CD4-positive, alpha-beta T cell treated with Interleukin-4 for 4 hours (primary cell): ENCODE measurements at places on chromosomes 7 and 10.
A peak's percentile ranks its signal among the peaks of the same experiment; 100 is the strongest.

- DNase-seq: no peak
Observed at GRCh38 chr7:56046721-56047445, 4.4 kb downstream of the PSPH start.

- no peak for DNase-seq
Observed at GRCh38 chr10:102285133-102285532, 39.8 kb downstream of the GBF1 start.

DNA sequence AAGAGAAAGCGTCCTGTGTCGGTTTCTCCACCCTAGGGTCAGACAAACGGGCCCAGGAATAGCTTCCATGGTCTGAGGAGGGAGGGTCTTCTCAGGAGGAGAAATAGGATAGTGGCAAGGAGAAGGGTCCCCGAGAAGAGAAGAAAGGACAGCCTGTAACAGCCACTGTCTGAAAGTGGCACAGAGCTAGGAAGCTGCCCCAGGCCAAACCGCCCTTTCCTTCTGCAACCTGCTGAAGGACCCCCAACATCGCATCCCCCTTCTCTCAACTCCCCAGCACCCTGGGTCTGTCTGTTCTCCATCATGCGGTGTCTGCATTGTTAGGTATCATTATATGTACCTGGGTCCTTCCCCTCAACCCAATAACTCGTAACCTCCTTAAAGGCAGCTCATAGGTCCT is 47.1 kb downstream of the COL17A1 start:
- DNase-seq: no peak

- DNase-seq: no peak
Observed at GRCh38 chr7:110386006-110386405, 704.9 kb upstream of the LRRN3 start.

DNA sequence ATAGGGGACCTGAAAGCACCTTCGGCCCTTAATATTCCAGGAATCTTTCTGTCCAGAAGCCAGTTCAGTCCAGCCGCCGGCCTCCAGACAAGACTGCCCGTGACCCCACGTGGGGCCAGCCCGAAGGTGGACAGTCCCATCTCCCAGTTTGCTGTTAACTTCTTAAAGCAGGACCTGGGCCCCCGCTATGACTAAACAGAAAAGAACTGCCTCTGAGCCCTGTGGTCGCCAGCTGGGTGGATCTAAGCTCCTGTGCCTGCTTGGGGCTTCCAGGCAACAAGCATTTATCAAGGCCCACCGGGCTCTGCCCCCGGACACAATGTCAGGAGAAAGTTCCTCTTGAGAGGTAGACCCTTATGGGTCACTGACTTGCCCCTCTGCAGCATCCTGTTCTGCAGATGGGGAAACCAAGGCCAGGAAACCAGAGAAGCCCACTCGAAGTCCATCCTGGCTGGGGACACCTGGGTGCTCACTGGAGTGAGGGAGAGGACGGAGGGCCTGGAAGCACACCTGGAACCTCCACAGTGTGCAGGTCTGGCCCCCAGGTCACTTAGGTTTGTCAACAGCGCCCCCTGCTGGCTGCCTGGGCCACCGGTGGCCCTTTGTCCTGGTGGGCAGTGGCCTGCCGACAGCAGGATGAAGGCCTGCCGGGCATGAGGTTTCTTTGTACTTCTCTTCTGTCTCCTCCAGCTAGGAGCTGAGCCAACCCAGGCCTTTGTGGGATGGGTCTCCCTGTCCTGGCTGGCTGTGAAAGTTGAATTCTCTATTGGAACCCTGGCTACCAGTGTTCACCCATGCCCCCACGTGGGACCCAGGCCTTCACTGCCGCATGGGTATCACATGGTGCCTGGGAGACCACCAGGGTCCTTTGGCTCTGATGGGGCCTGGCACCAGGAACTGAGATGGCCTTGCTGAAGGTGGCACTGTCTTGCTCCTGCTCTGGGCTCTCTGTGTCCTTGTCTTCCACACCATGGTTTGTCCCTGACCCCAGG is 128.0 kb downstream of the ZMIZ1 start:
- DNase-seq: peak; percentile 61

DNA sequence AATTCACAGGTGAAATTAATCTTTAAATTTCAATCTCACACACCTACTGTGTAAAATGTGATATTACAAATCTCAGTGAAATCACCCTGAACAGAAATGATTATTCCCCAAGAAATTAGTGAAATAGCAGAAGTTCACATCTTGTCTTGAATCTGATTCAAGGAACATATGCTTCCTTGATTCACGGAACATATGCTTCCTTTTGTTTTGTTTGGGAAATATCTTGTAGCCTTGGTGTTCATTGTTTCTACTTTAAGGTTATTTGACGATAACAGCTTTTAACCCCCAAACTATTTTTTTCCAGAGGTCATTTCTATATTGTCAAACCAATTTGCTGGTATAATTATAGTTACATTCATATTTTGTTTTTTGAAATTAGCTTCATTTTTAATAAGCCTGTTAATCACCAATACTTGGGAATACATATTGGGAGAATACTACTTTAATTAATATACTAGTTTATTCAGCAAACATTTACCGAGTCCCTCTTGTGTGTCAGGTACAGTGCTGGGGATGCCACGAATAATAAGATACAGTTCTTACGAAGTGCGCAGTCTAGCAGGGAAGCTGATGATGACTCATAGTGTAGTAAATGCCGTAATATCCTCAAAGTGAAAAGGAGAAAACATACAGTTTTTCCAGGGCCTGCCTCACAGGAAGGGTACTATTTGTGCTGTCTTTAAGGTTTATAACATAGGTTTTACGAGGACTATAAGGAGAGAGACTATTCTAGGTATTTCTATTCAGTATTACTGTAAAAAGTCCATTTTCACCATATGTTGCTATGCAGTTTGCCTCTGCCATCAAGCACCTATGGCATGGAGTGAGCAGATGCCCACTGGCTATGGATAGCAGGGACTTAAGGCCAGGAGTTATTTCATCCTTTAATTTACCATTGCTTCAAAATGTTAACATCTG is 32.5 kb downstream of the PRKAR2B start:
- no peak for DNase-seq

GRCh38 chr10:110783509-110784107 is 88.1 kb upstream of the PDCD4 start:
- peak; percentile 63 for DNase-seq

- DNase-seq: no peak
Observed at GRCh38 chr10:88347022-88347421, 236.1 kb downstream of the RNLS start.

- DNase-seq: no peak
Observed at GRCh38 chr10:119209736-119210355, 2.5 kb downstream of the GRK5 start.

DNA sequence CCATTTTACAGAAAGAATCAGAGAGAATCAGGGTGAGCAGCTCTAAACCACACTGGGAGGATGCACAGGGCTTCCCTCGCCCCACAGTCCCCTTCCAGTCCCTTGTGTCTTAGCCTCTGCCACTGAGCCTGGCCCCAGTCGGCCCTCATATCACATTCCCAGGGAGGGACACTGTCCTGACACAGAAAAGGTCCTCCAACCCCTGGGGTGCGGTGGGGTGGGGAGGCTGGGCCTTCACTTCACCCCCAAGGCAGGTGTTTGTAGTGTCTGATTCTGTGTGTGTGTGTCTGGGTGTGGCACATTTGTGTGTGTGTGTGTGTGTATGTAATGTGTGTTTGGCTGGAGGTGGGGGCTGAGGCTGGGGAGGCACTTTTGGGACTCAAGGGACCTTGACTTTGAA is 1.8 kb upstream of the KCP start:
- DNase-seq: no peak

- no peak for DNase-seq
Observed at GRCh38 chr10:113965077-113965476, 78.6 kb upstream of the ADRB1 start.

- no peak for DNase-seq
Observed at GRCh38 chr10:34723750-34724149, 91.3 kb downstream of the PARD3 start.

DNA sequence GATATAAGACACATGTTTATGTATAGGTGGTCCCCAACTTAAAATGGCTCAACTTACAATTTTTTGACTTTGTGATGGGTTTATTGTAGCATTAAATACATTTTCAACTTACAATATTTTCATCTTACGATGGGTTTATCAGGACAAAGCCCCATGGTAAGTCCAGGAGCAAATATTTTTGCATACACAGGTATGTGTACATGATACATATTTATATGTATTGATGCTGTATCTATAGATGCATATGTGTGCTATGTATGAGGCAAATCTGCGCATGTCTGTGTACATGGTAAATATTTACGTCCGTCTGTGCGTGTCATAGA is 664 bp upstream of the UBE3C start:
- DNase-seq: no peak

- DNase-seq: no peak
Observed at GRCh38 chr10:64708884-64709681, 1187.9 kb downstream of the REEP3 start.

DNA sequence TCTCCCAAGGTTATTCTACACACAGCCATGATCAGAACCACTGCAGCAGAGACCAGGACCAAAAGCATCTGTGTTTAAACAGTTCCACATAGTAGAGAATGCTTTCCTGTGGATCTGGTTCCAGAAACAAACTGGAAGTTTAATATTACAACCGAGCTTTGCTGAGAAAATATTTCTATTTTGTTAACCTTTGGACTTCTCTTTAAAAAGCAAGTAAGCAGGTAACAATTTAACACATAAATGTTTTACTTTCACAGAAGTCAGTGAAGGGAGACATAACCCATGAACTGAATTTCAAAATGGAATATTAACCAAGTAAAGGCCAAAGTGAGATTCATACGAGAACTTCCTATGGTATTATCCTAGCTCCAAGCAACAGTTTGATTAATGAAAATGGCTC is 98.6 kb upstream of the PHYHIPL start:
- DNase-seq: no peak

GRCh38 chr7:87658553-87658952 is 30.4 kb downstream of the RUNDC3B start:
- DNase-seq: no peak

DNA sequence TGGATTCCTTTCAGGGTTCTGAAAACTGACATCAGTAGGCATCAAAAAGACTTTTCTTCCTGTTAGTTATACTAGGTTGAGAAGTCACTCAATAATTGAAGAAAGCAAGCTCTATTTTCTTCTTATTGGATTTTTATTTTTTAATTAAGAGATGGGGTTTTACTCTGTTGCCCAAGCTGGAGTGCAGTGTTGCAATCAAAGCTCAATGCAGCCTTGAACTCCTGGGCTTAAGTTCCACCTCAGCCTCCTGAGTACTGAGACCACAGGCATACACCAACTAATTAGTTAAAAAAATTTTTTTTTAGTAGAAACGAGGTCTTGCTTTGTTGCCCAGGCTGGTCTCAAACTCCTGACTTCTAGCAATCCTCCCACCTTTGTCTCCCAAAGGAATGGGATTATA is 28.0 kb downstream of the PIP4K2A start:
- DNase-seq: no peak

DNA sequence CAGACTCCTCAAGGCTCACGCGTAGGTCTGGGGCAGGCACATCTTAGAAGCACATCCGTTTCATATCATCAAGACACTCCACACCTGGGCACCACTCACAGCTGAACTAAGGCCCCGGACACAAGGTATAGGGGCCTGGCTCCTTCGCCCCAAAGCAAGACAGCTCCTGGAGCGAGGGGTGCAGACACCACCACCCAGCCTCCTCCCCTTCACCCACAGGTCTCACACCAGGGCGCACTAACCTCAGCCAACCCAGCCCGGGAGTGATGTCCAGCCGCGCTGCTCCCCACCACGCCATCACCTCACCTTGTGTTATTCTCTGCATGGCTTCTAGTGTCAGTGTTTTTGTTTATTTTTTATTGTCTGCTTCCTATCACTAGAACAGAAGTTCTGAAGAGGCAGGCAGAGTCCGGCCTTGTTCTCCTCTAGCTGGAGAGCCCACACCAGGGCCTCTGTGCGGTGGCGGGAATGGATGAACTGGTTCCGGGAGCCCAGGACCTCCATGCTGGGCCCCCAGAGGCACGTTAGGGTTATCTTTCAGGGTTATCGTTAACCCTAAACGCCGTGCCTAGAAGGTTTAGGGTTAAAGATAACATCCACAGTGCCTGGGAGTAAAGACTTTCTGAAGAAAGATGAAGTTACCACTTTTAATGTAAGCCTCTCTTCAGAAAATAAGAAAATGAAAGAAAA is 21.8 kb downstream of the BRI3 start:
- DNase-seq: no peak

GRCh38 chr7:136324073-136324704 is 347.0 kb upstream of the MTPN start:
- no peak for DNase-seq

- DNase-seq: no peak
Observed at GRCh38 chr10:50392966-50393718, 141.8 kb upstream of the ASAH2 start.

GRCh38 chr10:30850776-30851175 is 180.9 kb downstream of the ZNF438 start:
- DNase-seq: no peak

GRCh38 chr7:113968713-113969112 is 49.9 kb upstream of the PPP1R3A start:
- no peak for DNase-seq

GRCh38 chr10:86391986-86392722 is 25.6 kb upstream of the GRID1 start:
- no peak for DNase-seq

DNA sequence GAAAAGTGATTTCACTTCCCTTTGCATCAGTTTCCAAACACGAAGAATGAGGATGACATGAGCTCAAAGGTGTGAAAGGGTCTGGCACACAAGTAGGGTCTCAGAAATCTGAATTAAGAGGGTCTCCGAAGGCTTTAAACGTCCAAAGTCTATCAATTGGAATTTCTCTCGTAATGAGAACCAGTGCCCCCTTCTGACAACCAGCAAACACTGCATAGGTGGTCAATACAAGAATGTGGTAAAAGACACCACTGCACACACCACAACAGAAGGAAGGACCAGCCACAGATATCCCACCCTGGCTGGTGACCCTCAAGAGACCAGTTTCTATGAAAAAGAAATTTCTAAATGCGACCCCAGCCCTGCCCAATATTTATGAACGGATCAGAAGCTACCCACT is 78.1 kb downstream of the CALN1 start:
- no peak for DNase-seq

GRCh38 chr10:100749059-100749308 is 3.6 kb downstream of the PAX2 start:
- DNase-seq: no peak

DNA sequence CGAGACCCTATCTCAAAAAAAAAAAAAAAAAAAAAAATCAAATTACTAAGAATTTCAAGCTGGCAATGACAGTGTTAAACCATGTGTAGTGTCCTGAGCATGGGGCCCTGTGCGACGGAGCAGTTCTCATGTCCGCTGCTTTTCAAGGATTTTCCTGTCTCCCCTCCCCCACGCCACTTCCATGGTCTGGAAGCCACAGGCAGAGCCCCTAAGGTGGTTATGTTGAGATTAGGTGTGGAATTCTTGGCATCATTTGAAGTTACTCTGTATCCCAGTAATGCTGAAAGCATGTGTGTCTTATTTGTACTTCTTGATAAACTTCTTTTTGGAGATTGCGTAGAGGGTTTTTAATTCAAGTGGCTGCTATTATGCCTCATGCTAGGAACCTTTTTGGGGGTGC is 65.2 kb downstream of the PFKFB3 start:
- DNase-seq: no peak
